ENCODE measurements at places on chromosomes 3 and 15.

DNA sequence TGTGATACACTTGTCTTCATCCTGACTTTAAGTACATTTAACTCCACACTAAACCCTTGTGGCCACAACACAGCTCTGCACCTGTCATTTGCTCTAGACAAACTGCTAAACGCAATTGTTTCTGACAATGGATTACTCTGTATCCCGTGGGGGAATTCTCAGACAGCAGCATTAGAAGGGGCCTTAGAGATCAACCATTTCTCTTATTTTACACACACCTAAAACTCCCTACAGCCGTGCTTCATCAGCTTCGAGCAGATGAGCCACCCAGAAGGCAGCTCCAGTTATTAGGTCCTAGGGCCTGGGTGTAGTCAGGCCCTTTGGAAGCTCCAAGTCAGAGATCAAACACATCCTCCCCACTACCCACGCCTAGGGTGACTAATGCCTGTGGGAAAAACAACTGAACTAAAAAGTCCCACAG is 1.3 kb upstream of the IL12A start:
- DNase-seq: no peak

DNA sequence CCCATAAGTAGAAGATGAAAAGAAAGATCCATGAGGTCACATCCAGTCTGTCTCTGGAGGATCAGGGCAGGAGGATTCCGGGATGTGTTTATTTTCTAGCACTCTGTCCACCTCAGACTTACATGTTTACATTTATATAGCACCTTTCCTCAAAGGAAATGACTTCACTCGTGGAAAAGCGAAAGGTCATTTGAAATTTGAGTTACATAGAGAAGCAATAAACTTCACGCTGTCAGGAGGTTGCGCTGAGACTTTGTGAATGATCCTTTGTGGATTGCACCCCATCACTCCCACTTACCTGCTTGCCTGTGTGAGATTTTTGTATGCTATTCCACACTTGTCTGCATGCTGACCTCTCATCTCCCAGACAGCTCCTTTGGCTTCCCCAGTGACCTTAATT is 540.5 kb downstream of the AGBL1 start:
- no peak for DNase-seq

DNA sequence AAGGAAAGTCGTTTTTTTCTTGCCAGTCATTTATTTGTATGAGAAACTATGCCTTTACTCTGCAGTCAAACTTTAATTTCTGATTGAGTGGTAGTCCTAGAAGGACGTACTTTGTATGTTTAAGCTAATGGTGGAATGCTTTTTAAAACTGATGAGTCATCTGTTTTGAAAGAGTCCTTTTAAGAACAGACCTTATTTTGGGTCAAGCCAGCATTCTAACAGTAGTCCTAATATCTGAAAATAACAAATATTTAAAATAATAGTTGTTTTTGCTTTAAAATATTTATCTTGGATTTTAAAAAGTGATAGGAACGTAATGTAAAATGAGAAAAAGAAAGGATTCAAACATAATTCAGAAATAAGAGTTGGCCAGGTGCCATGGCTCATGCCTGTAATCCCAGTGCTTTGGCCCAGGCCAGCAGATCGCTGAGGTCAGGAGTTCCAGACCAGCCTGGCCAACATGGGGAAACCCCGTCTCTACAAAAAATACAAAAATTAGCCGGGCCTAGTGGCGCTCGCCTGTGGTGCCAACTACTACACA is 1.3 kb upstream of the LRRC58 start:
- no peak for DNase-seq

- DNase-seq: no peak
These were observed 169.5 kb downstream of the PLD1 start for GRCh38 chr3:171640520-171641412.

- DNase-seq: no peak
These were observed 99.9 kb downstream of the ADAMTS17 start for GRCh38 chr15:100241572-100242482.

DNA sequence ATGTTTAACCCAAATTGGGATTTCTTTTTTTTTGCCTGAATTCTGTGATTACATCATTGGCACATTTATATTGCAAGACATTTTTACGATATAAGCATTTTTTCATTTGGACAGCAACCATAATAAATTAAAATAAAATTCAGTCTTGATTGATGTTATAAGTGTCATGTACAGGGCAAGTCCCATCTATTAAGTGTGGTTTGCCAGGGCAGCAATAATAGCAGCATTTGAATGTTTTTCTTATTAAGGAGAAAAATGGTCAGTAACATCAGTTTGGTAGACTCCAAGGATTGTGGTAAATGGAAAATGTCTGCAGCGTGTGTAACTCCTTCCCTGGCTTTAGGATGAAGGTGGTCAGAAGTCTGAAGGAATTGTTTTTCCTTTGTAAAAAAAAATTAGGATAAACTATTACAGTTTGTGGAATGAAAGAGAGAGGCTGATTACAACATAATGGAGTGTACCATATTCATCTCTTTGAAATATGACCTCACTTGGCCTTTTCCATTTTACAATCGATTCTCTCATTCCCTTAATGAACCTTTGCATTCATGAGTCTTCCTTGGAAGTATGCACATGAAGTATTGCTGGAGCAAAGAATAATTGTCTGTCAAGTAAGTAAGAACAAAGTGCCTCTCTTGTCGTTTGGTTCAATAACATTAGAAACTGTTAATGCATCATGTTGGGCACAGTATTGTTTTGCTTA is 405.4 kb upstream of the THRB start:
- DNase-seq: no peak

DNA sequence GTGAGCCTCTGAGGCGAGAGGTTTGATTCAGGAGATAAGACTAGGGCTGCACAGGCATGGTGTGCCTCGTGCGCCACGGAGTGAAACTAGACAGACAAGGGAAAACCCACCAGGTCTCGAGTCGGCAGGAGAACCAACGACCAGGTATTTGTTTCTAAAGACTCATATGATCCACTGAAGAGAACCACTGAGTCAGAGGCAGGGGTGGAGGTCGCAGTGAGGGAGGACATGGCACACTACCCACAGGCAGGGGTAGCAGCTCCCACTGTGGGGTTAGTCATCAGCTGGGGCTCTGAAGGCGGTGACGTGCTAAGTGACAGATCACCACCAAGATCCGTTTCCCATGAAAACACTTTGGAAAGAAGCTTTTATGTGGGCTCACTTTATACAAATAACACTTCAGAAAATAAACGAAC is 45.7 kb downstream of the CHSY1 start:
- no peak for DNase-seq
